ENCODE measurements at places on chromosomes 5 and 9.

DNA sequence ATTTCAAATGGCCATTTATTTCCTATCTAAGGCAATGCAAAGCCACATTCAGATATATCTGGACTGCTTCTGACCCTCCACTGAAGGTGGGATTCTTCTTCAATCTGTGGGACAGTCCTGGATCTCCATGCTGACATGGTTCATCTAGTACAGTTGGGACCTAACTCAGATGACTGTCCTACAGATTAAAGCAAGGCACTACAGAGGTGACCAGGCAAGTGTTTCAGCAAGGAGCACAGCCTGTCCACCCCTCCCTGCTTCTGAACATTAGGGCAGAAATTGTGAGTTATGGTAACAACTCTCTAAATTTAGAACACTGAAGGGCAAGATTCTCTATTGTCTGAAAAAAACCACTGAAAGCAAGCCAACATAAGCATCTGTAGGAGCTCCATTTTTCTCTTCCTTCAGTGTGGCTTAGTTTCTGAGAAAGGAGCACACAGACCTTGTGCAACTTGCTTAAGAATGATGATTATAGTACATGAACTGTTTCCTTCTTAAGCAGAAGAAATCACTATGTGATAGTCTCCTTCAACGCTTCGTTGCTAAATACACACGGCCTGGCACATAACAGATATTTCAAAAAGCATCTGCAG, 62.9 kb upstream of the BARX1 start:
- DNase-seq = no peak

DNA sequence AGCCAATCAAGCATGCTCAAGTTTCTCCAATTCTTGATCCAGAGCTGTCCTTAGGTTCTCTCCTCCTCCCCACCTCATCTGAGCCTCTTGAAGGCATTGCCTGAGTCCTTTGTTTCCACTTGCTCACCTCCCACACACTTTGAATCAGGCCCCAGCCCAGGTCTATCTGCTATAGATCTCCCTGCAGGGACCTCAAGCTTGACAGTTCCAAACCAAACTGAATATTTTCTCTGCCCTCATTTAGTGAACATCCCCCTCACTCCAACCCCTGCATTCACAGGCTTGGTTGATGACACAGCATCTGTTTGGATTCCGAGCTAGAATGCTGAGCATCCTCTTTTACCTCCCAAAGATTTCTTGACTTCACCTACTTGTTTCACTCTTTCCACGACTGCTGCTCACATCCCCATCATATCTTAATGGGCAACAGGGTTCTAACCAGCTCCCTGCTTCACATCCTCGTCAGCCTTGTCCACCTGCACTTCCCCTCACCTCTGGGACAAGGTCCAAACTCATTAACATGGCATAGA, 474.5 kb downstream of the ZSWIM6 start:
- DNase-seq = no peak

GRCh38 chr9:93357649-93358048, 93.8 kb upstream of the FAM120A start:
- no peak for DNase-seq

DNA sequence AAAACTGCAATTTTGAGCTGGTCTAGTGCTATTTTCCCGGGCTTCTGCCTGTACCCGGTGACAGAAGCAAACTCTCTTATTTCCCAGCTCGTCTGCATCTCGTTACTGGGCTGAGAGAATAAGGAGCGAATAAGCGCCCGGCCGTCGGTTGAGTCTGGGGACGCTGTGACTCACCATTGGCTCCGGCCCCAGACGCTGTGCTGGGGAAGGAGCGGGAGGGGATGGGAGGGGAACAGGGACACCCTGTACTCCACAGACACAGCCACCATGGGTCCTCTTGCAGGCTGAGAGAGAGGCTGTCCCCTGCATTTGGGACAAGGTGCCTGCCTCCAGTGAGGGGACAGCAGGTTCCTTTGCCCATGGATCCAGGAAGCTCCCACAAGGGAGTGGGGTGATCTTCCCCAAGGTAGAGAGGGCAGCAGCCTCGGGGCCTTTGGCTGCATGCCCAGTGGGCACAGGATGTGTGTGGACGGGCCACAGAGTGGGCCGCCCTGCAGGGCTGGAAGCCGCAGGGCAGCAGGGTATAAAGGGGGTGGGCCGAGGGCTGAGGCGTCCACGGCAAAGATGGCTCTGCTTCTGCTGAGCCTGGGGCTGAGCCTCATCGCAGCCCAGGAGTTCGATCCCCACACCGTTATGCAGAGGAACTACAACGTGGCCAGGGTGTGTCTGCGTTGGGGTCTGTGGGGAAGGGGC, at the start of gene LCN9:
Gene LCN9 (plus strand): TSS at position 552 of the 693 bp plus-strand sequence. CDS start 13 bp downstream, at position 565.
- DNase-seq = no peak

DNA sequence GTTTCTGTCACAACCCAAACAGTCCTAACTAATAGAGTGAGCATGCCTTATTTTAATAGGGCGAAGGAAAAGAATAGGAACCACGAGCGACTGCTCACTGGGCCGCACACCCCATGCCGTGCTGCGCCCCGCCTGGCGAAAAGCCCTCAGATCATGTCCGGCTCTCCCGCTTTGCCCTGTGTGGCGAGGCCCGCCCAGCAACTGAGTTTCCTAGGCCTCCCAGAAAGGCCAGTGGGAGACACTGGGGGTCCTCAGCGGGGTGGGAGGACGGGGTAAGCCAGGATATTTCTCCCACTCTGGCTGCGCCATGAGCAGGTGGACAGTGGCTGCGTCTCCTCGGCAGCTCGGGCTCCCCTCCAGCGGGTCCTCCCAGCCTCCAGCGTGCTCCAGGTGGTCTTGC, 138.0 kb downstream of the GAPVD1 start:
- DNase-seq = no peak

Data from activated T-cell treated with anti-CD3 and anti-CD28 coated beads, Interleukin-2, amount 50 U/mL, for 1 hour (primary cell).